ENCODE measurements at places on chromosomes 7 and 10.

- peaks cover 11% of the 10 kb centered on the region for H3K27me3 ChIP-seq
- no peaks in the 10 kb centered on the region for H3K4me1 ChIP-seq
- no peak overlapping the region for H3K4me3 ChIP-seq
- no peaks in the 10 kb centered on the region for H3K36me3 ChIP-seq
- DNase-seq = peak; percentile 18
Observed at GRCh38 chr10:63720072-63720537, 198.9 kb downstream of the REEP3 start.

- peak; percentile 1 for DNase-seq
- H3K4me3 ChIP-seq = no peak overlapping the region
- peaks cover 6% of the 10 kb centered on the region for H3K4me1 ChIP-seq
- H3K27ac ChIP-seq = no peak overlapping the region
- H3K27me3 ChIP-seq = peaks cover 45% of the 10 kb centered on the region
- H3K36me3 ChIP-seq = no peaks in the 10 kb centered on the region
Observed at GRCh38 chr7:94178230-94178629, 174.1 kb upstream of the BET1 start.

DNA sequence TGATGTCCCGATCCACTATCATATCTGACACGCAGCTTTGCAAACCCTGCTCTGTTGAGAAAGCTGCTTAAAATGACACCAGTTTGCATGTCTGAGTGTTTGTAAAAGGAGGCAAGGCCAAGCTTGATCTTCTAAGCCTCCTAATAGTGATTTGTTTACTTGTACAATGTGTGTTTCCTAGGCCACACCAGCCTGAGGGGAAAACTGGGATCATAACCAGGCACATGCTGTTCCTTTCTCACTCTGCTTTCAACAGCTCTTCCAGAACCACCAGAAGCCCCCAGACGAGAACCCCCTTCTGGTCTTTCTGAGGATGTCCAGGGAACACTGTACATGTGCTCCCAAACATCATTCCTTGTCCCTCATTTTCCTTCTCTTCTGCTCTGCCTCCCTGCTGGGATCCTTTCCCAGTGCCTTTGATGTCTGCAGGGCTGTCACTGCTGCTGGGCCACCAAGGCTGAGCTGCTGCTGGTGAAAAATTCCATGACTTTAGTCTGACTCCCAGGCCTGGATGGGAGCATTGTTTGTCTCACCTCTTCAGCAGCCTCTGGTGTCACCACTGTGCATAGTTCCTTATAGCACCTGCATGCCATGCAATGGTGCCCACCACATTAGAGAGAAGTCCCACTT is 4.0 kb upstream of the LGI1 start:
- H3K27me3 ChIP-seq = peaks cover 34% of the 10 kb centered on the region
- DNase-seq = no peak
- peaks cover 17% of the 10 kb centered on the region for H3K4me1 ChIP-seq
- H3K36me3 ChIP-seq = no peaks in the 10 kb centered on the region

- DNase-seq = no peak
- no peaks in the 10 kb centered on the region for H3K36me3 ChIP-seq
- no peak overlapping the region for H3K27ac ChIP-seq
Observed at GRCh38 chr7:90404777-90405176, 1.5 kb downstream of the CLDN12 start.

- no peaks in the 10 kb centered on the region for H3K4me1 ChIP-seq
- H3K27me3 ChIP-seq = no peaks in the 10 kb centered on the region
- no peak overlapping the region for H3K4me3 ChIP-seq
- DNase-seq = no peak
- no peak overlapping the region for H3K27ac ChIP-seq
Observed at GRCh38 chr10:5334196-5334880, 30.4 kb upstream of the UCN3 start.

GRCh38 chr10:1523221-1523620 is 214.1 kb downstream of the ADARB2 start:
- DNase-seq = no peak
- H3K4me3 ChIP-seq = no peak overlapping the region
- no peaks in the 10 kb centered on the region for H3K36me3 ChIP-seq
- no peaks in the 10 kb centered on the region for H3K4me1 ChIP-seq
- no peaks in the 10 kb centered on the region for H3K27me3 ChIP-seq

- H3K27me3 ChIP-seq = no peaks in the 10 kb centered on the region
- no peaks in the 10 kb centered on the region for H3K36me3 ChIP-seq
- no peak overlapping the region for H3K27ac ChIP-seq
- no peak for DNase-seq
- H3K4me1 ChIP-seq = peaks cover 11% of the 10 kb centered on the region
- H3K4me3 ChIP-seq = no peak overlapping the region
Observed at GRCh38 chr7:1853431-1853985, 183.4 kb downstream of the ELFN1 start.

- H3K4me1 ChIP-seq = no peaks in the 10 kb centered on the region
- no peak overlapping the region for H3K4me3 ChIP-seq
- no peak overlapping the region for H3K27ac ChIP-seq
- H3K27me3 ChIP-seq = peaks cover 9% of the 10 kb centered on the region
- DNase-seq = no peak
Observed at GRCh38 chr7:157769086-157769485, 432.3 kb downstream of the DNAJB6 start.

DNA sequence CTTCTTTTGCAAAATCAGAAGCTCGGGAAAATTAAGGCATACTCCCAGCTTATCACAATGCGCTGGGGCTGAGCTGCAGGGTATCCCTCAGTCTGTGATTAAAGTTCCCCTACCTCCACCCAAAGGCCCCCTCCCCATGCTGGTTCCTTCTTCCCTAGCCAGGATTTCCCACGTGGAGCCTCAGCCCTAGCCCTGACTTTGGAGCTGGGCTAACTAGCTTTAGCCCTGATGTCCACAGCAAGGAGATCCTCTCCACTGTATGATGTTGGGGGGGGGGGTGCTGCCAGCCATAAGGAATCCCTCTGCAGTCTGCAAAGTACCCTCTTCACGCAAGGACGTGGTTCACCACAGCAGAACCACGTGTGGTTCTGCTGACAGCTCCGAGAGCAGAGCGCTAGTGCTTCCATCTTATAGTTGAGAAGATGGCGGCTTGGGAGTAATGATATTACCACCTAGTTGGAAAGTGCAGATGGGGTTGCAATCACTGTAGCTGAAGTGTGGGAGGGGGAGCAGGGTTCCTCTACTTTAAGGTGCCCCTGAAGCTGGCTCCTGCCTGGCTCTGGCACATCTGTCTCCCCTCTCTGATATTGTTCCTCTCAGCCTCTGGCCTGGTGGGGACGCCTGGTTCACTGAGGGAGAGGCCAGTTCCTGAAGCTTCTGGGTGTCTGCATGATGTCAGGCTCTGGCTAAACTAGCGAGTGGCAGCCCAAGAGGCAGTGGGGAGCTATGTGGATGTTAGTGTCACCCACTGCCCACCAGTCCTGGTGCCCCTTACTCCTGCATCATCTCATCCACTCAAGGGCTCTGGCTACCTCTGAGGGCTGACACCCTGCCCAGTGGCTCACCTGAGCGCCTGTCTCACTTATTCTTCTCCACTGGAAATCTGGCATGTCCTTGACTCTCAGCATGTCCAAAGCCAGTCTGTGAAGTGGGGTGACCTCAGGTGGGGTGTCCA is 270.7 kb downstream of the RPS24 start:
- H3K4me1 ChIP-seq = peaks cover 9% of the 10 kb centered on the region
- H3K27me3 ChIP-seq = peaks cover 16% of the 10 kb centered on the region
- no peaks in the 10 kb centered on the region for H3K36me3 ChIP-seq
- H3K27ac ChIP-seq = no peak overlapping the region

- H3K27ac ChIP-seq = no peak overlapping the region
- DNase-seq = no peak
- no peak overlapping the region for H3K4me3 ChIP-seq
- no peaks in the 10 kb centered on the region for H3K36me3 ChIP-seq
- peaks cover 27% of the 10 kb centered on the region for H3K27me3 ChIP-seq
Observed at GRCh38 chr7:88314061-88314491, 7.4 kb upstream of the STEAP4 start.

DNA sequence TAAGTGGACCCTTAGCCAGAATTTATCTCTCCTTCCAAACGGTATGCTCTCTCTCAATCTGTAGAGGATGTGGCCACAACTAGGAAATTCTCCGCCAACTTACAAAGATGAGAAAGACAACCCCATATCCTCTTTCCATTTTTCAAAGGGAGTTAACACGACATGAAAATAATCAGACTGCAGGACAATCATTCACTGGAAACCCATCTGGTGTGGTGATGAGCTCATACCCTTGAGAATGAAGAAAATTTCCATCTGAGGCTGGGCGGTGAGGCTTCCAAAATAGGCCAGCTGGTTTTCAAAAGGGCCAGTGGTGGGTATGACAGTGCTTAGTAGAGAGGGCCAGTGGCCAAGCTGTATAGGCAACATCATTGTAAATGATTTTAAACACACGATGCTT is 369.6 kb downstream of the FRMD4A start:
- H3K4me1 ChIP-seq = no peaks in the 10 kb centered on the region
- no peak overlapping the region for H3K4me3 ChIP-seq
- no peaks in the 10 kb centered on the region for H3K36me3 ChIP-seq
- no peaks in the 10 kb centered on the region for H3K27me3 ChIP-seq
- DNase-seq = no peak

GRCh38 chr10:45378914-45379726 is 5.1 kb downstream of the ALOX5 start:
- H3K4me1 ChIP-seq = peaks cover 8% of the 10 kb centered on the region
- no peaks in the 10 kb centered on the region for H3K36me3 ChIP-seq
- H3K27ac ChIP-seq = no peak overlapping the region
- DNase-seq = no peak
- H3K4me3 ChIP-seq = no peak overlapping the region

DNA sequence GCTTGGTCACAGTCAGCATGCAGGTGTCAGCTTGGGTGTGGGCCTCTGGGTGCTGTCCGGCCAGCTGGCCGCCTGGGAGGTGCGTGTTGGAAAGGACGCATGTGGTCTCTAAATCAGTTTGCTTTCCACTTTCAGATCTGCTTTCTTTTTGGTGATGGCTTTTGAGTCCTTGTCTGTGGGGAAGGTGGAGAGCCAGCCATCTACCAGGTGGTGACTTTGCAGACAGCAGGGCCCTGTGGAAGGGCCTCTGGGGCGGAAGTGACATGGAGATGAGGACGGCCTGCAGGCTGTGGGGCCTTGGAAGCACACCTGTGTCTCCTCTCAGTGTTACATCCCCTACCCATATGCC is 59.4 kb downstream of the WDR37 start:
- DNase-seq = no peak
- H3K27ac ChIP-seq = no peak overlapping the region
- H3K27me3 ChIP-seq = no peaks in the 10 kb centered on the region
- peaks cover 33% of the 10 kb centered on the region for H3K4me1 ChIP-seq
- H3K36me3 ChIP-seq = peaks cover 55% of the 10 kb centered on the region

DNA sequence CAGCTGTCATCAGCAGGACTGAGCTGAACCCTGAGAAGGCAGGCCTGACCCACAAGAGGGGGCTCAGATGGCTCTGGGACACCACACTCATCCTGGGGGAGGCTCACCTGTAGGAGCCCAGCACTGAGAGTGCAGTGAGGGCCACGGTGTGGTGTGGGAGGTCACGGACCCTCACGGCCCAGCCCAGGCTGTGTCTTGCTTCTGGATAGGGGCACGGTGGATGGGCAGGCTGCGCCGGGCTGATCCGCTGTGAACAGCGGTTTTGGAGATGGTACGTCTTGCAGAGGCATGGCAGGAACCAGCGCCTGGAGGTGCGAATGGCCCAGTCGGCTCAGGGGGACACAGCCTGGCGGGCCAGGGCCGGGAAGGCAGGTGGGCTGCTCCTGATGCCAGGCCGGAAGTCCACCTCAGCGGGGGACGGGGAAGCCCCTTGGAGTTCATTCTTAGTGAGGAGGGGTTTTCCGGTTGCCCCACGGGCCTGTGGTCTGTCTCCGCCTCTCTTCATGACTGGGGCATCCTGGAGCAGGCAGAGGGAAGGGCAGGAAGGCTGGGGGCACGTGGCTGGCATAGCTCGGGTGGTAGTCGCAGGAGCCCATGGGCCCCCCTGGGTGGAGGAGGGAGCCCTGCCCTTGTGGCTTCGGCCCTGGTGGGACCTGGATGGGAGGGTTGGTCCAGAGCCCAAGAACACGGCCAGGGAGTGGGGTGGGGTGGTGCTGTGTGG is 112.5 kb downstream of the UNCX start:
- no peaks in the 10 kb centered on the region for H3K36me3 ChIP-seq
- no peak overlapping the region for H3K4me3 ChIP-seq
- H3K27me3 ChIP-seq = no peaks in the 10 kb centered on the region
- no peak for DNase-seq
- H3K27ac ChIP-seq = no peak overlapping the region

DNA sequence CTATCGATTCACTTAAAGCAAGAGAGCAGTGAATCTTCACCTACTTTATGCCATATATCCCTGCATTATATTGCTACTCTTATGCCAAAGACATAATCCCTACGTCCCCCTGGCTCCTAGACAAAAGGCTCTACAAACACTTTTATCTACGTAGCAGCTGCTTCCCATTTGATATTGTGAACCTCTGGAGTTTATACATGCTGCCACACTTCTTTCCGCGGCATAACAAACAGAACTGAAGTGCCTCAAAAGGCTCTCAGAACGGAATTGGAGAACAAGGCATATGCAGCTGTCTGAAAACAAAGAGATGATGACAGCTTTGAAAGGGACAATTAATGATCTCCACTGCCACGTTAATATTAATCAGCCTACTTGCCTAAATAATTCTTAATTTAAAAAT is 985.6 kb upstream of the LRRN3 start:
- no peaks in the 10 kb centered on the region for H3K27me3 ChIP-seq
- H3K36me3 ChIP-seq = no peaks in the 10 kb centered on the region
- H3K4me3 ChIP-seq = no peak overlapping the region
- no peak overlapping the region for H3K27ac ChIP-seq

- no peak overlapping the region for H3K27ac ChIP-seq
- no peaks in the 10 kb centered on the region for H3K36me3 ChIP-seq
- no peaks in the 10 kb centered on the region for H3K4me1 ChIP-seq
Observed at GRCh38 chr7:34759477-34760125, 101.6 kb downstream of the NPSR1 start.

DNA sequence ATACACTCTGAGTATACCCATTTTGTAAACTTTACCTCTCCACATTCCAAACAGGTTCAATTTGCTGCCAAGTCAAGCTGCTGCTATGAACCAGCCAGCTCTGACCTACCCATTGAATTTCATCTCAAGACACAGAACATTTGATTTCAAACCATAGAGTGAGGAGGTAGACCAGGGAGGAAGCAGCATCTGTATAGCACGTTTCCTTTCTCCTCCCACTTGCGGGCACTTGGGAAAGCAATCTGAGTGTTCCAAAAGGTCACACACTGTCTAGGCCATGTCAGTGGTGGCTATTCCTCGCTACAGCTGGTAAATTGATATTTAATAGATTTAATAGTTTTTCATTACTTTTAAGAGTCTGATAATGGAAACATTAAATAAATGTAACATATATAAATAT is 147.8 kb upstream of the EEPD1 start:
- no peak overlapping the region for H3K4me3 ChIP-seq
- H3K36me3 ChIP-seq = no peaks in the 10 kb centered on the region
- no peak overlapping the region for H3K27ac ChIP-seq

- no peaks in the 10 kb centered on the region for H3K27me3 ChIP-seq
- peaks cover 6% of the 10 kb centered on the region for H3K36me3 ChIP-seq
- H3K27ac ChIP-seq = no peak overlapping the region
- H3K4me3 ChIP-seq = no peak overlapping the region
- H3K4me1 ChIP-seq = no peaks in the 10 kb centered on the region
Observed at GRCh38 chr7:112892263-112892662, 102.1 kb upstream of the TMEM168 start.

Measured in activated T-cell treated with anti-CD3 and anti-CD28 coated beads, Interleukin-2, amount 50 U/mL, for 72 hours (primary cell).